ENCODE measurements at places on chromosomes 2 and 18. TPM values are rescaled to one million over a fixed set of nuclear protein-coding genes. Genes with fewer than 3 reads are reported as not detected.

SNTG2 gene
- total RNA-seq: 0.31 TPM

DNA sequence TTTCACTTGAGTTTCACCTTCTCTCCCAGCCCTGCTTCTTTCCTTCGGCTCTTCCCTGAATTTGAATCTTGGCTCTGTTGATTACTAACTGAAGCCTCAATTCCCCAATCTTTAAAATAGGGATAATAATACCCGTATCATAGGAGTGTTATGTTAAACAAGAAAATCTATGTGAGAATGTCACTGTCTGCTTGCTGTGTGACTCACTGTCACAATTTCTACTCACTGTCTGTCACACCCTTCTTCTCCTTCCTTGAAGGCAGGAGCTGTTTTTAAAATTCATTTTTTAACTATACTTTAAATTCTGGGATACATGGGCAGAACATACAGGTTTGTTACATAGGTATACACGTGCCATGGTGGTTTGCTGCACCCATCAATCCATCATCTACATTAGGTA is 141.6 kb upstream of the CXCR4 start:
- DNase-seq: no peak

DNA sequence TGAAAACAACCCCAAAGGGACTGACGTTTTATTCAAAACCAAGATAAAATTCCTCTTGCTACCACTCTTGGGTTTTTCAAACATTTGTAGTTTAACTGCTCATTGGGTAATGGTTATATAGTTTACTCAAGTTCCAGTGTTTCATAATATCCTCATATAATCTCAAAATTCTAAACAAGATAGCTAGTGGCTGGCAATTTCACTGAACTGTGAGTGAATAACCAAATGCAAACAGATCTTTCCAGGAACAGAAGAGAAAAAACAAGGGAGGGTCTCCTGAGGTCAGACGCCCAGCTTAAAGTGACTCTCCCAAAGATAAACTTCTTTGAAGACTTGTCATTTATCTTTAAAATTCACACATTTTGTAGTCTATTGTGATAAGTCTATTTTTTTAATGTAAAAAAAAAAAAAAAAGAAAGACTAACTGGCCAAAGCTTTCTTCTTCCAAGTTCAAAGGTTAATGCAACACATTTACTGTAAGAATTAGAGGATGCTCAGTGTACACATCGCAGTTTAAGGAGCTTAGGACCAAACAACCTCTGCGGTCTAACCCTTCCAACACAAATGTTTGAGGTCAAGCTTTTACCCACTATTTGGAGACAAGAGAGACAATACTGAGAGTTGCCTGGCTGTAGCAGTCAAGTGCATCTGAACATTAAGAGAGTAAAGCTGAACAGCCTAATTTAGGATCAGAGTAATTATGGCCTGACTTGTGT is 26.6 kb downstream of the LPIN2 start:
- no peak for DNase-seq

ANKRD62 gene
- not detected for total RNA-seq

DNA sequence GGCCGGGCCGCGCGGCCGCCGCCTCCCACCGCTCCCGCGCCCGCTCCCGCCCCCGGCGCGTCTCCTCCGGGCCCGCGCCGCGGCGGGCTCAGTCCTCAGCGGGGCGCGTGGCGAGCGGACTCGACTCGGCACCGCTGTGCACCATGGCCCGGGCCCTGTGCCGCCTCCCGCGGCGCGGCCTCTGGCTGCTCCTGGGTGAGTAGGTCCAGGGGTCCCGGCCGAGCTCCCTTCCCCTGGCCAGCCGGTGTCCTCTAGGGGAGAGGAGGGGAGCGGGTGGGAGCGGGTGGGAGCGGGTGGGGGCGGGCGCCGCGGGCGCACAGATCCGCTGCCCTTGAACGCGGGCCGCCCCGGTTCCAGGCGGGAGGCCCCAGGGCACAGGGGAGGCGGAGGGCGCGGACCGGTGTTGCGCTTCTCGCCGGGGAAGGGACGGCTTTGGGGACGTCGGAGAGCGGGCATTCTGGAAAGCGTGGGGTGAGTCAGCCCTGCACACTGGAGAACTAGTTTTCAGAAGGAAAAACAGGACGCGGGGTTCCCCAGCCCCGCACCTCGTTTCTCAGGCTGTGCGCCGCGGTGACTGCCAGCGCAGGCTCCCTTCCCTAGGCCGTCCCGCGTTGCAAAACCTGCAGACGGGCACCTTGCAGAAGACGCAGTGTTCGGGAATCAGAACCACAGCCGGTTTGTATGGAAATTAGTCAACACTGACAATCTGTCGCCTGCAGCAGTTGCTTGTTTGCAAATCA is at the start of gene RAMP1:
TSS of gene RAMP1 (plus strand) at position 91 of the 740 bp plus-strand sequence. CDS start at position 144, 53 bp downstream.
- no peak for DNase-seq

Measured in muscle of leg (tissue), 16 donors.